ENCODE measurements at places on chromosomes 5 and 9.

GRCh38 chr9:111916234-111916645 is 19.6 kb downstream of the UGCG start:
- no peak for DNase-seq

DNA sequence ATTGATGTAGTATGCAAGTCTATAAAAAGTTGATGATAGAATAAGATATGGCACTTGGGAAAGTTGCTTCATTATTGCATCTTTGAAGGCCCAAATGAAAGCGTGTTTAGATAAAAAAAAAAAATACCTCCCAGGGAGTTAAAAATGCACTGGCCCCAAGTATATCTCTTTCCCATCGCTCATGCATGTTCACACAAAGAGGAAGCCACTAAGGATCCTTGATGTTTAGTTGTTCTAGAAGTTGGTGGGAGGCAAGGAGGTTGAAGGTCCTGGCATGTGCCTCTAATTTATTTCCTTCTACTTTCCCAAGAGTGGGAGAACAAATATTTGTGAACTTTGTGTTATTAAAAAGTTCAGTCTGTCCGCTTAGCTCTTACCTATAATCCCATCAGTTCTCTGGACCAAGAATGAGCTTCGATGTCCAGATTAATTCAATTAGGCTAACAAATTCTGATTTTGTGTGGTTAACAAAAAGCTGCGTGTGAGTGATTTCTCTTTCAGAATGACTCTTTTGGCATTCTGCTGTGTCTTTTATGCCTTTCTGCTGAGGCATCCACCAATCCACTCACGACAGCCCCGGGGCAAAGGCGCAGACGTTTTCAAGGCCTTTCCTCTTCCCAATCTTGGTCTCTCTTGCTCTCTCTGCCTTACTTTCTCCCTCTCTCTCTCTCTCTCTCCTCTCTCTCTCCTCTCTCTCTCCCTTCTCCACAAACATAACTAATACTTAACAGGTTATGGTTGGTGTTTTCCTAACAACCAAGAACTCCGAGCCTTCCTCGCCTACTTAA is 135.1 kb upstream of the ERCC6L2 start:
- no peak for DNase-seq

DNA sequence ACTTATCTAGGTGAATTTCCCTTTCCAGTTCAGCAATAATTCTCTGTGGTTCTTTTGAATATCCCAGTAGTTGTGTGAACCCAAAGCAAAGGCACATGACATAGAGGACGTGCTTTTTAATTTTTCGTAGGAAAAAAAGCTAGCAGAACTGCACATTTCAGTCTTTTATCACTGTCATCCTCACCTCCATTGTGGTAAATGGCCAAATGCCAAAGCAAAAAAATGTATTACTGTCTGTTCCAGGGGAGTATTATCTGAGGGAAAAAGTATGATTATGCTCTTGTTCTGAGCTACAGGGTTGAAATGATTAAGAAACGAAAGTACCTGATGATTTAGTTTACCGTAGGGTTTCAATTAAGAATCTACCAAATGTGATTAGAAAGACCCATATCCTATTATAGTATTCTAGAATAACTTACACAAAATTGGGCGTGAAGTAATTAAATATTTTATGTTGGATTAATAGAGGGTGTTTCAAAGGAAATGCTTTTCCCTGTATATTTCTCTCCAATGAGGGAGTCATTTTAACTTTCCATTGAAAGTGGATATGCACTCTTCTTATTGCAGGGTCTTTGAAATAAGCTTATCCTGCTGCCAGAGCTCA is 62.7 kb downstream of the CAVIN4 start:
- no peak for DNase-seq

DNA sequence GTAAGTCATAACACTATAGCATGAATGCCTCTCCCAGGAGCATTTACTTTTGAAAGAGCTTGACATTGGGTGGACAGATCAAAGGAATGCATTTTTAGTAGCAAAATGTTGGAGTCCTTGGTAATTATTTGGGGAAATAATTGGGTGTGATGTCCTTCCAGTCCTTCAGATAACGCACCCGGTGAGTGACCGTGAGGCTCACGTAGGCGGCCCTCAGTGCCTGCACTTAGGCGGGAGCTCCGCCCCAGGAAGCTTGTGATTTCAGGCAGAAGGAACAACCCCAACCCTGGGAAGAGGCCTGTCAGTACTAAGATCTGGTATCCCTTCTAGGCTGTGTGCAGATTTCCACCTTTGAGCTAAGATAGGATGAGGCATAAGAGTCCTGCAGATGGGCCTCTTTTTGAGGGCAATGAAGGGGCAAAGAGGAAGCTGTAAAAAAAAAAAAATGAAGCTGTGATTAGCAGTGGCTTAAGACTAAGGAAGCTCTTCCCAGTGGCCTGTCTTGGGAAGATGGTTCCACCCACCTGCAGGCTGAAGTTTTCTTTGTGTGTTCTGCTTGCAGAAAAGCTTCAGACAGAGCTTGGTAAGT is 14.9 kb downstream of the BTNL9 start:
- no peak for DNase-seq

DNA sequence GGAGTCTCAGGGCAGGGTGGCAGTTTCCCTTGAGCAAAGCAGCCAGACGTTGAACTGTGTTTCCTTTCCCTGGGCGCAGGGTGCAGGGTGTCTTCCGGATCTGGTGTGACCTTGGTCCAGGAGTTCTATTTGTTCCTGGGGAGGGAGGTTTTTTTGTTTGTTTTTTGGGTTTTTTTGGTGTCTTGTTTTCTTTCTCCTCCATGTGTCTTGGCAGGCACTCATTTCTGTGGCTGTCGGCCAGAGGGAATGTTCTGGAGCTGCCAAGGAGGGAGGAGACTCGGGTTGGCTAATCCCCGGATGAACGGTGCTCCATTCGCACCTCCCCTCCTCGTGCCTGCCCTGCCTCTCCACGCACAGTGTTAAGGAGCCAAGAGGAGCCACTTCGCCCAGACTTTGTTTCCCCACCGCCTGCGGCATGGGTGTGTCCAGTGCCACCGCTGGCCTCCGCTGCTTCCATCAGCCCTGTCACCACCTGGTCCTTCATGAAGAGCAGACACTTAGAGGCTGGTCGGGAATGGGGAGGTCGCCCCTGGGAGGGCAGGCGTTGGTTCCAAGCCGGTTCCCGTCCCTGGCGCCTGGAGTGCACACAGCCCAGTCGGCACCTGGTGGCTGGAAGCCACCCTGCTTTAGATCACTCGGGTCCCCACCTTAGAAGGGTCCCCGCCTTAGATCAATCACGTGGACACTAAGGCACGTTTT is 3.5 kb upstream of the PHYHD1 start:
- no peak for DNase-seq

GRCh38 chr9:107044872-107045271 is 181.9 kb downstream of the ZNF462 start:
- no peak for DNase-seq

- DNase-seq = no peak
These were observed 1196.1 kb upstream of the CDH9 start for GRCh38 chr5:28234356-28234968.

DNA sequence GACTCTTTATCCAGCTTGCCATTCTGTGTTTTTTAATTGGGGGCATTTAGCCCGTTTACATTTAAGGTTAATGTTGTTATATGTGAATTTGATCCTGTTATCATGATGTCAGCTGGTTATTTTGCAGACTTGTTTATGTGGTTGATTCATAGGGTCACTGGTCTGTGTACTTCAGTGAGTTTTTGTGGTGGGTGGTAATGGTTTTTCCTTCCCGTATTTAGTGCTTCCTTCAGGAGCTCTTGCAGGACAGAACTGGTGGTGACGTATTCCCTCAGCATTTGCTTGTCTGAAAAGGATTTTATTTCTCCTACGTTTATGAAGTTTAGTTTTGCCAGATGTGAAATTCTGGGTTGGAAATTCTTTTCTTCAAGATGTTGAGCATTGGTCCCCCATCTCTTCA is 381.1 kb downstream of the MAN2A1 start:
- no peak for DNase-seq

- no peak for DNase-seq
These were observed 55.0 kb downstream of the DCP2 start for GRCh38 chr5:113031557-113031956.

- no peak for DNase-seq
These were observed 103.2 kb upstream of the IL7R start for GRCh38 chr5:35753500-35753899.

DNA sequence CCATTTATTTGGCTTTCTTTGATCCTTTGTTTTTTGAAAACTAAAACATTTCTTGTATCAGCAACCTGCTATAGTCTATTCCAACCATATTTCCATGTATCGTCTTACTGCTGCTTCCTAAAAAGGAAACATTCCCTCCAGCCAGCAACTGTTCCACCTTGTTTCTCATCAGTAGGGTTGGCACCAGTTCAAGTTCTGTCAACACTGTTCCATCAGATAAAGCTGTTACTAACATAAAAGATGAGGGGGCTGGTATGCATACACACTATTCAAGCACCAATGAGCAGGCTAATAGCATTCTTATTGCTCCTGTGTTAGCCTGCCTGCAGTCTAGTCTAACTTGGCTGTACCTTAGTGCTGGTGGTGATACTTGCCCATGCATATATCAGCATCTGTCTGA is 178.3 kb downstream of the CWC27 start:
- DNase-seq = no peak

DNA sequence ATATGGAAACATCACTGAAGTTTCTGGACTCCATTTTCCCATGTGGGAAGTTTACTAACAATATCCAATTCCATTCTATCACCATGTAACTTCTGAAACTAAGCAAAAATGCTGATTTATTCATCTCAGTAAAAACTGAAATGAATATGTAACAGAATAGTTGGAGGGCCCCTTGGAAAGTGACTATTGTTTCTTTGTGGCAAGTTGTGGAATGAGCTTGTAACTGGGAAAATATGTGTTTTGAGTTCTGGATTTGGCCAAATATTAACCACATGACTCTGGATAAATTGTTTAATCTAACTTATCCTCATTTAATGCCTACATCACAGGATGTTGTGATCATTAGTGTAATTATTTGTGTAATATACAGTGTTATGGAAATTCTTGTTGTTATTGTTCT is 619.3 kb downstream of the TLE4 start:
- no peak for DNase-seq

GRCh38 chr5:149415066-149415967 is 36.2 kb upstream of the IL17B start:
- DNase-seq = no peak

- no peak for DNase-seq
These were observed 11.6 kb upstream of the SLC6A7 start for GRCh38 chr5:150178262-150178661.

- no peak for DNase-seq
These were observed 39.5 kb downstream of the JAKMIP2 start for GRCh38 chr5:147743012-147743411.

- DNase-seq = no peak
These were observed 4.0 kb downstream of the SNX30 start for GRCh38 chr9:112754578-112754977.

- no peak for DNase-seq
These were observed 20.8 kb downstream of the ZNF366 start for GRCh38 chr5:72486371-72486770.

DNA sequence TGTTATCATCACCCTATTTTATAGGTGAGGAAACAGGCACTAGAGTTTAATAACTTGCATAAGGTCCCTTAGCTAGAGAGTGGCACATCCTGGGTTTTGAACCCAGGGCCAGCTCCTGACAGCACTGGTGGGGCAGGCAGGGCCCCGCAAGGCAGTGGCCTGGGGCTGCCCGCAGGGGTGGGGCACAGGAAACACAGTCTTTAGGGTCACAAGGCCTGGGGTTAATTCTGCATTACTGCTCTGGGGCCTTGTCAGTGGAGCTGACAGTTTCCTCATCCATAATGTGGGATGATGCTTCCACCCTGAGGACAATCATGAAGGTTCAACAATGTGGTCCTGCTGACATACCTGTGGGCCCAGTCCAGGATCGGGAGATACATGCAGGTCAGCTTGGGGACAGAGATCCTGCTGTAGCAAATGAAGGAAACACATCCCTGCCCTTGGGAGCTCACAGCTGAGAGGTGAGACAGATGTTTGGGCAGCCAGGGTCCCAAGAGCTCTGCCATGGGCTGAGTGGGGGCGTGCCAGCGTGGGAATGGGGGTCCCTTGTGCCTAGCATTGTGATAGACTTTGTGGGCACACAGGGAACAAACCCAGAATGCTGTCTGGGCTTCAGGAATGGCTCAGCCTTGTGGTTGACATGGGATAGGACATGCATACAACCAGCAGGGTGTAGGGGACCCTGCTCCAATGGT is 14.7 kb downstream of the FGF18 start:
- no peak for DNase-seq

- no peak for DNase-seq
These were observed 124.1 kb upstream of the RETREG1 start for GRCh38 chr5:16740811-16741392.

DNA sequence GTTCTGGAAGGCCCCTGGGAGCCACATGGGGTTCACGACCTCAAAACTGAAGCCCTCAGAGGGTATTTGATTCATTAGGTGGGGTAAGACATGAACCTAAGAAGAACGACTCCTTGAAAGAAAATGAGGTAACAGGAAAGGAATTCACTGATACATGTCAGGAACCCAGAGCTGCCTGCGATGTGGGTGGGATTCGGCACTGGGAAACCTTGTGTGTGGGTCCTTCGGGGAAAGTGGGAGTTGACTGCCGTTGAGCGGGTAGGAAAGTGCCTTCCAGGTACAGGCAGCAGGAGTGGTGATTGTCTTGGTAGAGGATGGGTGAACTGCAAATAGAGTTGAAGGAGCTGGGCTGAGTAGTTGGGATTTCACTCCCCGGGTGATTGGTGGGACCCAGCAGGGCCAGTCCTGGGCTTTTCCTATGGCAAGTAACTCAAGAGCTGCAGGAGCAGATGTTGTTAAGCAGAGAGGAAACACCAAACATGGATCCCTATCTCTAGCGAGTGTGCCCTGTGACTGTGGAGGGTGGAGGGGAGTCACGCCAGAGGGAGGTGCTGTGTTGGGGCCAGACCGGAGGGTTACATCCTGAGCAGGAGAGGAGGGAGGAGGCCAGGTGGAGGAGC is 30.8 kb downstream of the ANKRD33B start:
- DNase-seq = no peak

DNA sequence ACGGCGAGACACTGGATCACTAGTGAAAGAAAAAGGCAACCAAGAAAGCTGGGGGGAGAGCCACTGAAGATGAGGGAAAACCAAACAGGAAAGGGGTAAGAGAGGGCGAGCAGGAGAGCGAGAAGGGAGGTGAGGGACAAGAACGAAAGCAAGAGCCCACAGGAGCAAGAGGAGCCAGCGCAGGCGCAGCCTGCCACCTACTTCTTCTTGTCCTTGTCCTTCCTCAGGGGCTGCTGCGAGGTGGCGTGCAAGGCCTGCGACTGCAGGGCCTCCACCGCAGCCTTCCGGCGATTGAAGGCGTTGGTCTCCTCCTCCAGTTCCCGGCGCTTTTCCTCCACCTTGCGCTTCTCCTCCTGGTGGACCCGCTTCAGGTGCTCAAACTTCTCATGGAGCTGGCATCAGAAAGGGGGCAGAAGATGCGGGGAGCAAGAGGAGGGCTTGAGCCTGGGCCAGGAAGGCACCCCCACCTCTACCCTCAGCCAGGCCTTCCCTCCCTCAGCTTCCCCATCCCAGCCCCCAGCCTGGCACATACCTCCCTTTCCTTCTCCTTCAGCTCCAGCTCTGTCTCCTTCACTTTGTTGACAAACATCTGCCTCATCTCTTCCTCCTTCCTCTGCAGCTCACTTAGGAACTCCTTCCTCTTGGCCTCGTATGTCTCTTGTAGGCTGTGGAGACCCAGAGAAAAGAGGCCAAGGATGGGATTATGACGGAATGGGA is 13.5 kb downstream of the CCNI2 start:
- no peak for DNase-seq

GRCh38 chr9:127129718-127130085 is 7.3 kb upstream of the ANGPTL2 start:
- no peak for DNase-seq

- no peak for DNase-seq
These were observed 106.1 kb upstream of the SLC44A1 start for GRCh38 chr9:105138306-105138801.
